ENCODE measurements at places on chromosomes 3 and 15.

DNA sequence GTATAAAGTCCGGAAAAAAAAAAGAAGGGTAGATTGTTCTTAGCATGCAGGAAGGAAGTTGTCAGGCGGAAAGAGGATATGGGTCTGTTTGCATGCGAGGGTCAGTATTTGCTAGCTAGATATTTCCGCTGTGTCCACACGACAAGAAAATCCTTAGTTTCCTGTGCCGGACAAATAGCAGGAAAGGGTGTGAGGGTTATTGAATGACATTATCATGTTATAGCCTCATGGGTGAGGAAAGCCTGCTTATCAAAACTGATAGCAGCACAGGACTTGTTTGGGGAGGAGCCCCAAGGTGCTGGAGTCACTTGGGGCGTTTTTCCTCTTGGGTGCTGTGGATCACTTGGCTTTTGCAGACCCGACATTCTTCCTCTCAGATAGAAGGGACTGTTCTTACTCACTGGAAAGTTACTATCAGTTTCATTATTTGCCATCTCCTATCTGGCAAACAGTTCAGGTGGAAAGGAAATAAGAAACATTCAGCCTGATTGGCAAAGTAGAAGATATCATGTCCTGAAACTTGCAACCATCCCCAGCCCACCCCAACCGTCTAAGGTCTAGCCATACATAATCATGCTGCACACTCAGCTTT, 127.2 kb upstream of the DPH6 start:
- no peak for DNase-seq

DNA sequence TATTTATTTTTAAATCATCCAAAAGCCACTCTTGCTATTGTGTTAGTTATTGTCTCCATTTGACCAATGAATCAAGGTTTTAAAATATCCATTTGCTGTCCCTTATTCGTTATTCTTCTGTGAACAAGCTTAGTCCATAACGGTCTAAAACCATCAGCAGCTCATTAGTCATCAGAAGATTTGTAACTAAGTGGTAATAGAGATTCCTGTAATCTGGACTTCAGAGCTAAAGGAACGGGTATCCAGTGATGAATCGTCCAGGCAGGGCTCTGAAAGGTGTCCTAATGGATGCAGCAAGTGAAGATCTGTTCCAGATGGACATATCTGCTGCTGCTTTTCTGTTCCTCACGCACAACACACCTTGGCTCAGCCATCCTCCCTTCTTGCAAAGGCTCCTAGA, 362.7 kb upstream of the CFAP20DC start:
- no peak for DNase-seq

DNA sequence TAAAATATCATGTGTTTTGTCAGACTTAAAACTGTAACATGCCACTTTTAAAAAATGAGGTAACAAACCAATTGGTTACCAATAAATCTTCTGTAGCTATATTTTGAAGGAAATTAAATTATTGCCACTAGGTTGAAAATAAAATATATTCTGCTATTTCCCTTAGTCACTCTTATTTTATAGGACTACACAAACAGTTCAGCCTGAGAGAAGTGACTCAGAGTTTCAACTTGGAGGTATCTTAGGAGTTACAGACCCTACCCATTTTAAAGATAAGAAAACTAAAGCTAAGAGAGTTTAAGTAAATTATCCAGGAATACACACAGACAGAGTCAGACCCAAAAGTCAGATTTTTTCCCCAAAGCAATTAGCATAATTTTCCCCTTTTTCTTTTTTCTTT, 65.1 kb downstream of the PIK3CB start:
- DNase-seq: no peak

- DNase-seq: no peak
Observed at GRCh38 chr3:99013777-99014315, 112.4 kb upstream of the DCBLD2 start.

DNA sequence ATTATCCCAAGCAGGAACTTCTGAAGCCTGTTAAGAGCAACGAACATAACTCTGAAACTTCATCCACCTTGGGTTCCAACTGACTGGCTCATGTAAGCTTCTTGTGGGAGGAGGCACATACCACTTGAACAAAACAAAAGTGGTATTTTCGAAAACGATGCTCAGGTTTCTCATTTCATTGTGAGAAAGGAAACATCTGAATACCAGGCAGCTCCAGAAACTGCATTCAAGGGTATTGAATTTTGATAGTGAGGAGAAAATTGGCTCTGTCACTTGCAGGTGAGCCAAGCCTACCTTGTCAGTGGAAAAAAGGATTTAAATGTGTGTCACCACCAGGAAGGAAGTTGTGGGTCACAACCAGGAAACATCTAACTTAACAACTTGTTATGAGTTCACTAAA, 218.1 kb upstream of the SATB1 start:
- DNase-seq: peak; percentile 22

All from CD4-positive, alpha-beta T cell treated with Interleukin-17A for 1 hour (primary cell).